Cardiac fibroblast (primary cell): ENCODE measurements at places on chromosomes 7 and 10.
A peak's percentile ranks its signal among the peaks of the same experiment; 100 is the strongest.

GRCh38 chr10:17725703-17726102 lies 26.3 kb upstream of the TMEM236 start:
- no peak for DNase-seq

DNA sequence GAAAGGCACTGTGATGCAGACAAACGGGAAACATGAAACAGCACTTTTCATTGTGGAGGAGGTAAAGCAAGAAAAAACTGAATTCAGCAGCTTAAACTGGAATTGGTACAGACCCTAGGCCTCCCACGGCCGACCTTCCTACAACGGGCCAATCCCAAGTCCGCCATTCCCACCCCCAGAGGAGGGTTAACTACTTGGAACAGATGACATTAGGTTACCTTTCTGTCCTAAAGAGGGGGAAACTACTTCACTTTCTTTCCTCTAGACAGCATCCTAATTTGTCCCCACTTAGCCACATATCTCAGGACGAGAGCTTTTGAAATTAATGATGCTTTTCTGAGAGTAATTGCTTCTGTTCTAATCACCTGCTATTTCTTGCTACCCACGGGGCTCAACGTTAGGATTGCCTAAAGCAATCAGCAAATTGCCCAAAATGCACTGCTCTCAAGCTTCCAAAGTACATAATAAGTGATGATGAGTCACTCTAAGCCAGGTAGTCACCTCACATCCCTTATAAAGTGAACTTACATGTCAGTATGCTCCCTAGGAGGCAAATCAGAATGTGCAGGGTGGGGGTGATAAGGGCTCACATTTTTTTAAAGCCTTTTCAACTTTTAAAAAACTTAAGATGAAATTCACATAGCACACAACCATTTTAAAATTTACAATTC lies 36.7 kb downstream of the LSM5 start:
- no peak for DNase-seq

DNA sequence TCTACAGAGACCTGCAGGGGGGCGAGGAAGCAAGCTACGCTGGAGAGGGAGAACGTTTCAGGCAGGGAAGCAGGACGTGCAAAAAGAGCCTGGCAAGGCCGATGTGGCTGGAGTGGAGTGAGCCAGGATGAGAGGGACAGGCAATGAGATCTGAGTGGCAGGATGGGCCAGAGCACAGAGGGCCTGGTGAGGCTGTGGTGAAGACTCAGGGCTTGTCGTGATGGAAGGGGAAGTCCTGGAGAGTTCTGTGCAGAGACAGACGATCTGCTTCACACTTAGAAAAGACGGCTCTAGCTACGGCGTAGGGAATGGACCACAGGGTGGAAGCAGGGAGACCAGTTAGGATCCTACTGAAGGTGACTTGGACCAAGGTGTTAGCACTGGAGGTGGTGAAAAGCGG lies 87.0 kb downstream of the SH3PXD2A start:
- DNase-seq = no peak

DNA sequence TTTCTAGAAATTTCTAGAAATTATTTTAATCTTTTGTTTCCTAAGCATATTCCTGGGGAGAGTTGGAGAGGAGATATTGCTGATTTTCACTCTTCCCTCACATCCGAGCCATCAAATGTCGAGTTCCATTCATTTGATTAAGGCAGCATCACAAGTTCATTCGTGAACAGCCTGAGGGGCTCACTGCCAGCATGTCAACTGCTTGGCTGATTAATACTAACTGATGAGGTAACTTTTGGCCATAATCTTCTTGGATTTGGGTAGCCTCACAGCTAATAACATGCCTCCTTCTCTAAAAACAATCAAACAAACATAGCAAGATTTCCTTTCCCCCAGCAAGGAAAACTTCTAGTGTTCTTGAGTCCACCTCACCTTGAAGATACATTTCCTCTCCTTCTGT lies 87.1 kb upstream of the AFAP1L2 start:
- DNase-seq = no peak

DNA sequence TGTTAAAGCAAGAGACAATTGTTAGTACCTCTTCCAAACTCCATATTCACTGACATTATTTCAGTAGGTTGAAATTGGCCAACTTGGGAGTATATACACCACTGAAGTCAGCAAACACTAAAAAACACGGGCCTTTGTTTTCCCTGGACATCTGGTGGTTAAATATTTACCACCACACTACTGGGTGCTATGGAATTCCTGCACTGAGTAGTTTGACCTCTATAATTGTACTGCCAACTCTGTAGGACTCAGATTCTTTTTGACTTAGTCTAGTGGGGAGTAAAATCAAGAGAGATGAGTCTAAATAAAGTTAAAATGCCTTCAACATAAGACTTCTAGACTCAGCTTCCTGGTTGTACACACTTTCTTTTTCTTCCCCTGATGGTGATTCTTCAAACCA lies 41.3 kb upstream of the TES start:
- DNase-seq = peak; percentile 74

DNA sequence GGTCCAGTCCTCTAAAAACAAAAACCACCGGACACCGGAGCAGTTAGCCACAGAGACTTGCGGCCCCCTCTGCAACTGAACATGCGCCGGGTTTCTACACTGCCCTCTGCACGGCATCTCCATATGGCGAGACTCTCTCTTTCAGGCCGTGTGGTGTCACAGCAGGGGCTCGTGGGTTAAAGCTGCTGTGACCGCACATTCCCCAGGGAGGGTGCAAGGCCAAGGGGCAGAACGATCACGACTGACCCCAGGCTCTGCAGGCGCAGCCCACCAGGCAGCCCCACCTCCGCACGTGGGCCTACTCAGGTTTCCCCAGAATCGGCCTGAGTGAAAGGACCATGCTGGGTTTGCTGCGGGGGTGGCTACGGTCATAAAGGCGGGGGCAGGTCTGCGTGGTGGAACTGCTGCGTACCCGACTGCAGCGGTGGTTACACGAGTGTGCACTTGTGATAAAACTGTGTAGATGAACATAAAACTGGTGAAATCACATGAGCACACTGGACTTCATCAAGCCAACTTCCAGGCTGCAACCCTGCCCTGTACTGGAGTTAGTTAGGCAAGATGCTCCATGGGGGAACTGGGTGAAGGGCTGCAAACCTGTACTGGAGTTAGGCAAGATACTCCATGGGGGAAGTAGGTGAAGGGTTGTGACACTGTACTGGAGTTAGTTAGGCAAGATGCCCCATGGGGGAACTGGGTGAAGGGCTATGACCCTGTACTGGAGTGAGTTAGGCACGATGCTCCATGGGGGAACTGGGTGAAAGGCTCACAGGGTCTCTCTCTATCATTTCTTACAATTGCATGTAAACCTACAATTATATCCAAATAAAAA lies 81.4 kb upstream of the PPP2R2D start:
- DNase-seq = no peak

- peak; percentile 71 for DNase-seq
Measured at GRCh38 chr7:16926283-16926682, 44.5 kb upstream of the AGR3 start.

- no peak for DNase-seq
Measured at GRCh38 chr7:150313870-150314269, 9.3 kb upstream of the LRRC61 start.

- no peak for DNase-seq
Measured at GRCh38 chr10:130747356-130747755, 564.2 kb downstream of the TCERG1L start.

DNA sequence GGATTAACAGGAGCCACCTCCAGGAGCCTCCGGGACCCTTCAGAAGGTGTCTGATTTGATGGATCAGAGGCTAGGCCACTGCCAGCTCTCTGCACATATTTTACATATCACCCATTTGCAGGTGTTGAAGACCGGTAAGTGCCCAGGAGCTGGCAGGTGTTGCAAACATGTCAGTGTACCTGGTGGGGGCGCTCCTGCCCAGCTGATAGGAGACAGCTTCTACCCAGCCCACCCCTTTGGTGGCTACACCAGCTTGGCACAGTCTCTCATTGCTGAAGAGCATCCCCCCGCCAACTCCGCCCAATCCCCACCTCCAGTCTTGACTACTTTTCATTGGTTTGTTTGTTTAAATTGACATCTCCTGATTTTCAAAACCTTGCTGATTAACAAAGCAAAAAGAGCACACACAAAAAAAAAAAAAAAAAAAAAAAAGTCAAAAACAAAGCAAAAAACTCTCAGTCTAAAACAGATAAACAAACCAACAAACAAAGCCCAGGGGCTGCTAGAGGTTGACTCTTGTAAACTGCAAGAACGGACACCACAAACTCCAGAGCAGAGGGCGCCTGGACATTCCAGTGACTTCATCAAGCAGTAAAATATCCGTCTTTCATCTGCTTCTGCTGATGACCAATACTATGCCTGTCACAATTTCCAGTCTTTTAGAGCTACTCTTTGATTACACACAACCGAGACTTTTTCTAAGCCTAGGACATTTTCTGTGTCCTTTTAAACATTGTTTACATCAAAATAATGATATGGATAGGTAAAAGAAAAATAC lies 275.3 kb downstream of the NRG3 start:
- peak; percentile 71 for DNase-seq

GRCh38 chr10:20745556-20746375 lies 151.3 kb downstream of the NEBL start:
- no peak for DNase-seq

- DNase-seq = no peak
Measured at GRCh38 chr7:141700296-141700847, 1.6 kb downstream of the DENND11 start.

DNA sequence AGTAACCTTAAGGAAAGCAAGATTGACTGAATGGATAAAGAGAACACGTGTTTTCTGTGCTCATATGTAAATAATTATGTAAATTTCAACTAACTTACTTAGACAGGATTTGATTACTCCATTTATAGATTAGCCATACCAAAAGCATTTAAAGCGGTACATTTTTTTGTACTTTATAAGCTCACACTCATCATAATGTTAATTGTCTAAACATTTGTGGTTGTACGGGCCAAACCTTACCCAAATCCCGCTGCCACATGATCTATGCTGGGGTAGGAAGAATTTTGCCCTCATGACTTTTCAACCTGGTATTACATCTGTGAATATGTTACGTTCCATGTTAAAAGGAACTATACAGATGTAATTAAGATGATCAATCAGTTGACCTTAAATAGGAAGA lies 29.1 kb downstream of the MKX start:
- no peak for DNase-seq

GRCh38 chr10:19767876-19768275 lies 48.4 kb upstream of the PLXDC2 start:
- DNase-seq = no peak

DNA sequence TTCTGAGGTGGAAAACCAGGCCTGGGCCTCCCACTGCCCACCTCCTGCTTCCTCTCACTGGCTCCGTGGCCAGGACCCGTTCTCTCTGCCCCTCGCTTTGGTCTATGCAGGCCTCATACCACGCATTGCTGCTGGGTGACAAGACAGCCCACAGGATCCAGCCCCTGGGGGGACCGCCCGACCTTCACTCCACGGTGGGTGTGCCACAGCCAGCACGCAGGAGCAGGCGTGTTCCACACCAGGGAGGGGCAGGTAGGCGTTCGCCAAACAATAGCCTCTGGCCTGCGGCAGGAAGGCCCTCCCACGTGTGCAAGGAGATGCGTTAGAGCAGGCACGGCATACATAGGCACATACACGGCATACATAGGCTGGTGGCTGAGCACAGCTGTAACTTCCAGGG lies 233.4 kb downstream of the WDR37 start:
- DNase-seq = no peak

GRCh38 chr10:3265088-3265487 lies 92.5 kb upstream of the PITRM1 start:
- peak; percentile 20 for DNase-seq

DNA sequence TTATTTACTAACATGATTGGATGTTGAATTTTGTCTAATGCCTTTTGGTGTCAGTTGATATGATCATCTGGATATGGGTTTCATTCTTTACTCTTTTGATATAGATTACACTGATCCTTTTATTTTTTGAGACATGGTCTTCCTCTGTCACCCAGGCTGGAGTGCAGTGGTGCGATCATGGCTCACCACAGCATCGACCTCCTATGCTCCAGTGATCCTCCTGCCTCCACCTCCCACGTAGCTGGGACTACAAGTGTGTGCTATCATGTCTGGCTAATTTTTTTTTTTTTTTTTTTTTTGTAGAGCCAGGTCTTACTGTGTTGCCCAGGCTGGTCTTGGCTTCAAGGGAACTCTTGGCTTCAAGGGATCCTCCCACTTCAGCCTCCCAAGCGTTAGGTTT lies 27.1 kb downstream of the BMS1 start:
- DNase-seq = no peak

GRCh38 chr7:117781707-117782106 lies 91.5 kb downstream of the CTTNBP2 start:
- peak; percentile 18 for DNase-seq

GRCh38 chr7:88218836-88219605 lies 817 bp downstream of the SRI start:
- peak; percentile 80 for DNase-seq

DNA sequence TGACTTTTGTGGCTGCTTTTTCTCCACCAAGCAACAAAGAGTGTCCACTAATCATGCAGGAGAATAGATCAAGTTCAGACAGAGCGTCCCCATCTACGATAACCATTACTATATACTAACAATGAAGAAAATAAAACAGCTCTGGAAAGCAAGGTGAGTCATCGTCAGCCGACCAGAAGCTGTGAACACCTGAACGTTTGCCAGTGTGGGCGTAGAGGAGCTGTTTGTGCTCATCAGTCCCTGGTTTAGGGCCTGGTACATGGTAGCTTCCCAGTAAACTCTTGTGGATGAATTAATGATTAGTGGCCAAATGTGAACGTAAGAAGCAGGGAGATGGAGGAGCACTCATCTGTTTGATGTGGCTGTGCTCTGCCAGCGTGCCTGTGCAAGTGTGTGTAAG lies 180.7 kb downstream of the EVX1 start:
- DNase-seq = no peak

DNA sequence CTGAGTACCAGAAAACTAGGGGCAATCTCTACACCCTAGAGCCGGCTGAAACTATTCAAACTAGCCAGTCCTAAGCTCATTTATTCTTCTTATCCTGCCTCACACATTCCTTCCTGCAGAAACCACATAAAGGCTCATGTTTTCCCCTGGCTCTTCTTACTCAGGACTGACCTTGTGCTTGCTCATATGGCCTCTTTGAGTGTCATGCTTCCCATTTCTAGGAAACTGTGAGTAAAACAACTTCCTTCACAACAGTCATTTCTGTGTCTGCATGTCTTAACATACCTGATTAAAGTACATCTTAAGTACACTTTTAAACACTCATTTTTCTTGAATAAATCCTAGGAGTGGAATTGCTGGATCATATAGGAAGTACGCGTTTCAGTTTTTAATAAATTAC lies 52.3 kb upstream of the KIAA1217 start:
- peak; percentile 1 for DNase-seq

DNA sequence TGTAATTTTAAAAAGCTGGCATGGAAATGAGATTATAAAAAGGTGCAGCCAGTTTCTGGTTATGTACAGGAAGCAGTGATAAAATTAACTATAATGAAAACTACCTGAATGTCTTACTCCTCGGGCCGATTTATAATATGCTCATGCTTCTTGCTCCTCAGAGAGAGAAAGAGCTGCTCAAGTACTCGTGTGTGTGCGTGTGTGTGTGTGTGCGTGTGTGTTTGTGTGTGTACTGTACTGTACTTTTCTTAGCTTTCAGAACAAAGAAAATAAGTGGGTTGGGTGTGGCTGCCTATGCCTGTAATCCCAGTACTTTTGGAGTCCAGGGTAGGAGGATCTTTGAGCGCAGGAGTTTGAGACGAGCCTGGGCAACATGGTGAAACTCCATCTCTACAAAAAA lies 96.6 kb upstream of the NMT2 start:
- DNase-seq = peak; percentile 23

GRCh38 chr7:131655866-131656265 lies 99.4 kb upstream of the PODXL start:
- no peak for DNase-seq

- DNase-seq = no peak
Measured at GRCh38 chr7:3206101-3206500, 95.0 kb upstream of the SDK1 start.

- no peak for DNase-seq
Measured at GRCh38 chr10:121524157-121524817, 74.0 kb downstream of the FGFR2 start.
